ENCODE measurements at places on chromosomes 2 and 18.

- no peak for DNase-seq
Observed at GRCh38 chr2:98471402-98472131, 26.9 kb downstream of the INPP4A start.

DNA sequence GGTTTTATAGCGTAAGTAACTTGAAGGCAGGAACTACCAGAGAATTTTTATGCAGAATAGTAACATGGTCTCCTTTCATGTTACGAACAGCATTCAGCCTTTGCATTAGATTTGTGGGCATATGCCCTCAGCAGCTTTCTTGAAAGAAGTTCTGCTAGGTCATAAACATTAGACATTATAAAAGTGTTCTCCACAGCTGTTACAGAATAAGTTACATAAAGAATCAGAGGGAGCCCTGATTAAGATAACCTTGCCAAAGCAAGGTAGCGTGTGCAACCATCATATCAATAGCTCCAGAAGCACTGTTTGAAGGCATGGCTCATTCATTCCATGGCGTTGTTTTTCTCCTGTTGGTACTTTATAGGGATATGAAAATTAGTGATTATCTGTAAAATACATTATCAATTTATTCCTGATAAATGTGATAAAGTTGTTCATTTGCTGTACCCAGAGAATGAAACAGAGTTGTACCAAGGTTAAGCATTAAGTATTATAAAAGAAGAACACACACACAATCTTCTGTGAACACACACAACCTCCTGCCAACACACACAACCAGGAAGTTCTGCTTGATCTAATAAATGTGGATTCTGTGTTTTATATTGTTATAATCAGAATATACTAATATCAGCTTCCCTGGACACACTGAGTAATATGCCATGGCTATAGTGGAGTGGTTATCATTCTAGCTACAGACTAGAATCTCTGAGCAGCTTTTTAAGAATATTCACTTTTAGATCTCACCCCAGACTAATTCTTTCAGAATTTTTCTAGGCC is 286.7 kb upstream of the SLC39A10 start:
- DNase-seq, result no peak

DNA sequence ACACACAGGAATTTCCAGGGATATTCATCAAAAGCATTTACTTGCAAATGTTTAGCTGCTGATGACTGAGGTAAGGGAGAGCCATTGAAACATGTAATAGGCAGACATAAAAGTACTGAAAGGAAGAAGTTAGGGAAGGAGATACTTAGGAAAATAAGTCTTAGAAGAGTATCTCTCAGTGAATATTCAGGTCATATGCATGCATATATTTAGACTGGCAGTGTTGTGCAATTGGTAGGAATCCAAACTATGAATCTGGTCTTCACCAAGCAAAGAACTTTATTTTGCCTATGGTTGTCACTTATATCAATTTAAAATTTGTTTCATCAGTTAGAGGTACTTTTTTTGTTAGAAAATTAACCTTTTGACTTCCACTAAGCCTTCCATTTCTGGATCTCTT is 1490.7 kb downstream of the SUCLG1 start:
- DNase-seq, result no peak

DNA sequence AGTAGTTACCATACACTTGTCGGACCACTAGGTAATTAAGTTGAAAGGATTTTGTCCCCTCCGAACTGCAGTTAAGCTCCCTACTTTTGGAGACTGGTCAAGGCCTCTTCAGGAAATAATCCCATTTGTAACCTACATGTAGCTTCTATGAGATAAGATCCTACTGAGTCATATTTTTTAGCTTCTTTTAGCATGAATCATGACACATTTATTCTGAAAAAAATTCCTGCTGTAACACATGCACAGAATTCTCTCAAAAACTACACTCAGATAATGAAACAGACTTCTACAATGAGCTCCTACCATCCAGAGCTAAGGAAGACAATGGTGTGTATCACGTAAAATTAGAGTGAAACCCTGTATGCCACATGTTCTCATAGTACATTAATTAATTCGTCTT is 100.7 kb upstream of the CCDC195 start:
- DNase-seq, result no peak

DNA sequence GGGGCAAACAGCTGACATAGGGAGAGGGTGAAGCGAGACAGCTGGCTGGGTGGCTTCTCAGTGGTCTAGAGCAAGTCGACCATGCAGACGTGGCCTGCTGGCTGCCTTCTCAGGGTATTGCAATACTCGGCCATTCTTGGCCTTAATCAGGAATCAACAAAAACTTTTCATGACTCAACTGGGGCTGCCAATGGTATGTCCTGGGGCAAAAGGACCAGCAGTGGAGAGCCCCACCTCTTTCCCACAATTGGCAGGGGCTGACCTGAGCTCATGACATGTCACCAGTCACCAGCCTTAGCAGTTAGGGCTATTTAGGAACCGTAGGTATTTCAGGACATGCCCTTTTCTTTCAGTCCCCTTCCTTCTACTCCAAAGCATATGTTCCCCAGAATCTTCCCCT is 19.1 kb downstream of the PLA2R1 start:
- no peak for DNase-seq

GRCh38 chr2:28232295-28232694 is 160.4 kb upstream of the FOSL2 start:
- no peak for DNase-seq

GRCh38 chr2:120737340-120738101 is 1.9 kb downstream of the GLI2 start:
- DNase-seq, result no peak

- no peak for DNase-seq
Observed at GRCh38 chr2:105888625-105889024, 143.9 kb downstream of the NCK2 start.

DNA sequence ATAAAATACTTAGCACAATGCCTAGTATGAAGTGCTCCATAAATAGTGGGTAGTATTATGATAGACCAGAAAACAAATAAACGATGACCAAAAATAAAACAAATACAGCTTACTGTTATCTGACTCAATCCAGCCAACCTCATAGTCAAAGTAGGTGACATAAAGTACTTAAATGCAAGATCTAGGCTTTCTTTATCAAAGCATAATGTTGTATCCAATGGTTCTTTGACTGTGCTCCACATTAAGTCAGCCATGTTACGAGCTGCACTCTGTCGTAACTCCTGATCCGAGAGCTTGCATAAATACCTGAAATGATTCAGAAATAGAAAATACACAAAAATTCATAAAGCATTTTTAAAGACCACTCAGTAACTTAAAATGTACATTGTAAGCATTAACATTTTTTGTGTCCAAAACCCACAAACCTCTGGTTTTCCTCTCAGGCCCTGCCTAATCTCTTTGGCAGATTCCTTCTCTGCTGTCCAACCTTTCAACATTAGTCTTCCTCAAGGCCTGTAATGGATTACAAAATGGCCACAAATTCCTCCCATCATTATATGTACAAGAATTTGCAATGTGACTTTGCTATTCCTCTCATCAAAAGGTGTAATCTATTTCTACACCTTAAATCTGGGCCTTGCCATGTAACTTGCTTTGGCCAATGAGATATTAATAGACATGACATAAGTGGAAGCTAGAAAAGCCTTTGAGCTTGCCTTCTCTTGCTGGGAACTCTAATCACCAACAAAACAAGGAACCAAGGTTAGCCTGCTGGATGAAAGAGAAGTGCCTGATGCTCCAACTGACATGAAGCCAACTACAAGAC is 90.6 kb downstream of the USP34 start:
- DNase-seq, result no peak

- DNase-seq, result peak; percentile 50
Observed at GRCh38 chr2:199462956-199463692, 5.4 kb upstream of the SATB2 start.

DNA sequence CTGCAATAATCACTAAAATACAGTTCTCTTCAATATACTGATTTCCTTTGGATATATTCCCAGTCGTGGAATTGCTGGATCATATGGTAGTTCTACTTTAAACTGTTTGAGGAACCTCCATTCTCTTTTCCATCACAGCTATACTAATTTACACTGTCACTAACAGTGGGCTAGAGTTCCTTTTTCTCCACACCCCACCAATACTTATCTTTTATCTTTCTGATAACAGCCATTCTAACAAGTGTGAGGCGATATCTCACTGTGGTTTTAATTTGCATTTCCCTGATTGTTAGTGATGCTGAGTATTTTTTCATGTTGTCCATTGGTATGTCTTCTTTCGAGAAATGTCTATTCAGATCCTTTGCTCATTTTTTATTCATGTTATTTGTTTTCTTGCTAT is 68.4 kb downstream of the CERKL start:
- DNase-seq, result no peak

GRCh38 chr2:240374085-240374907 is 61.2 kb upstream of the GPC1 start:
- no peak for DNase-seq

GRCh38 chr18:53411511-53411910 is 813.0 kb downstream of the MBD2 start:
- DNase-seq, result peak; percentile 21

- DNase-seq, result no peak
Observed at GRCh38 chr2:61419570-61419969, 51.3 kb downstream of the USP34 start.

- no peak for DNase-seq
Observed at GRCh38 chr2:71538656-71539265, 85.4 kb downstream of the DYSF start.

GRCh38 chr2:172904236-172904635 is 168.6 kb downstream of the RAPGEF4 start:
- DNase-seq, result no peak

DNA sequence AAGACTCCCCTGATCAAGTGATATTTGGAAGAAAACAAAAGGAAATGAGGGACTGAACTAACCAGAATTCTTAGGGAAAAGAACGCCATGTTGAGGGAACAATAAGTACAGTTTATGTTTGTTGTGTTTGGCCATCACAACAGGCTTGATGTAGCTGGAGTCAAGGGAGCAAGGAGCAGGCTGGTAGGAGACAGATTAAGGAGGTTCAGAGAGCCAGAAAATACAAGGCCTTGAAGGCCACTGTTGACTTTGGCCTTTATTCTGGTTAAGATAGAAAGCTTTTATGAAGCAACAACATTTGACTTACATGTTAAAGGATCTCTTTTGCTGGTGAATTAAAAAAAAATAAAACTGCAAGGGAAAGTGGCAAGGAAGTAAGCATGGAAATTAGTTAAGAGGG is 754.1 kb upstream of the SLC8A1 start:
- no peak for DNase-seq

- peak; percentile 47 for DNase-seq
Observed at GRCh38 chr2:25251422-25252273, 83.3 kb upstream of the POMC start.

GRCh38 chr2:233329489-233330135 is 22.0 kb downstream of the SAG start:
- DNase-seq, result no peak

GRCh38 chr2:71697106-71698004 is 244.0 kb downstream of the DYSF start:
- DNase-seq, result no peak

- no peak for DNase-seq
Observed at GRCh38 chr2:8376603-8377410, 305.0 kb upstream of the ID2 start.

GRCh38 chr2:126832757-126833156 is 65.9 kb upstream of the TEX51 start:
- DNase-seq, result no peak

DNA sequence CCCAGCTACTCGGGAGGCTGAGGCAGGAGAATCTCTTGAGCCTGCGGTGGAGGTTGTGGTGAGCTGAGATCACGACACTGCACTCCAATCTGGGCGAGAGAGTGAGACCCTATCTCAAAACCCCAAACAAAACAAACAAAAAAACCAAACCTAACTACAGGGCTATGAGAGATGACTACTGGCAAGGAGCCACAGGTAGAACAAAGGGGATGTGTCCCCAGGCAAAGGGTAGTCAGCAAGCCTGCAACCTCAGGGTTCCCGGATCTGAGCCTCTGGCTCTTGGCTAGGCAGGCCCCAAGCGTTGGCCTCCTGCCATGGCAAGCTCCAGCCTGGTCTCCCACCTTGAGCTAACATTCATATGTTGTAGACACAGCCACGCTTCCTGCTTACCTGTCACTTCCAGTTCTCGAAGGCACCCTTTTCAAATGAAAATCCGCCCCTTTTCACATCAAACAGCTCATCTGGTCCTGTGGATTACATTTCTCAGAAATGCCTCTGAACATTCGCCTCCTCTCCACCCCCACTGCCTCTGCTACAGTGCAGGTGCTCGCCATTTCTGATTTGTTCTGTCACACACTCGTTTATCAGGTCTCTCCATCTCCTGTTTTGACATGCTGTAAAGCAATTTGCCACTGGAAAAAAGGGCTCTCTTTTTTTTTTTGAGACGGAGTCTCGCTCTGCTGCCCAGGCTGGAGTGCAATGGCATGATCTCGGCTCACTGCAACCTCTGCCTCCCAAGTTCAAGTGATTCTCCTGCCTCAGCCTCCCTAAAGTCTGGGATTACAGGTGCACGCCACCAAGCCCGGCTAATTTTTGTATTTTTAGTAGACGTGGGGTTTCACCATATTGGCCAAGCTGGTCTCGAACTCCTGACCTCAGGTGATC is 13.1 kb upstream of the ACTR3 start:
- DNase-seq, result no peak

DNA sequence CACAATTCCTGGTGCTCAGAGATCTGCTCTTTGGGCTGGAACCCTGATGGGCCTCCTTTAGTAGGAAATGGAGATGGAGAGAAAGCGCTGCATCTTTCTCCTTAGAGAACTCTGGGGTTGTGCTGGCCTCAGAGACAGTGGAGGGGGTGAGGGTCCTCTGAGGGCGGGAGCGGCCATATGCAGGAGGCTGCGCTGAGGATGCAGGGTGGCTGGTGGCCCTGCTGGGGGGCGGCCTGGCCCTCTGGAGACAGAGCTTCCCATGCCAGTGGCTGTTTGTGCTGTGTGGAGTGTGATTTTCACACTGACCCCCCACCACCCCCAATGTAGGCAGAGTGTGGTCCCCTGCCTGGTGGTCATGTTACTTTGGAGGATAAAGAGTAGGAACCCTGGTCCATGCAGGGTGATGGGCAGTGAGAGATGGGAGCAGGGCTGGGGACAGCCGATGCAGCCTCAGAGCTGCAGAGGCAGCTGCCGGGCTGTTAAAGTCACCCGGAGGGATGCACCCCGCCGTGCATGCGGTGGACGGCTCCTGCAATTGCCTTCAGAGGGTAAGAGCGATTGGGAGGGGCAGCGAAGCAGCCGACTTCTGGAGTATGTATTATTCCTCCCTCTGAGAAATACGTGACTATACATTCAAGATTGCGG is 194.6 kb downstream of the FAM210A start:
- no peak for DNase-seq

- no peak for DNase-seq
Observed at GRCh38 chr2:68195096-68195495, 37.4 kb downstream of the PNO1 start.

GRCh38 chr2:37654932-37655841 is 16.3 kb downstream of the CDC42EP3 start:
- DNase-seq, result no peak

- no peak for DNase-seq
Observed at GRCh38 chr18:60322591-60322990, 50.0 kb downstream of the MC4R start.

- DNase-seq, result peak; percentile 77
Observed at GRCh38 chr2:235594041-235594440, 100.2 kb downstream of the AGAP1 start.

- DNase-seq, result no peak
Observed at GRCh38 chr2:100178085-100178788, 35.8 kb upstream of the AFF3 start.

All from putamen (tissue), 1 donor.